ENCODE measurements at places on chromosomes 5 and 9. TPM values are rescaled to one million over a fixed set of nuclear protein-coding genes. Genes with fewer than 3 reads are reported as not detected.

- DNase-seq, result no peak
Observed at GRCh38 chr9:71295928-71296327, 174.5 kb upstream of the TRPM3 start.

- no peak for DNase-seq
Observed at GRCh38 chr5:548256-548655, 24.0 kb upstream of the SLC9A3 start.

GRCh38 chr9:38022995-38023394 is 46.0 kb downstream of the SHB start:
- DNase-seq, result no peak

Gene ACOT12
- total RNA-seq, result not detected

DNA sequence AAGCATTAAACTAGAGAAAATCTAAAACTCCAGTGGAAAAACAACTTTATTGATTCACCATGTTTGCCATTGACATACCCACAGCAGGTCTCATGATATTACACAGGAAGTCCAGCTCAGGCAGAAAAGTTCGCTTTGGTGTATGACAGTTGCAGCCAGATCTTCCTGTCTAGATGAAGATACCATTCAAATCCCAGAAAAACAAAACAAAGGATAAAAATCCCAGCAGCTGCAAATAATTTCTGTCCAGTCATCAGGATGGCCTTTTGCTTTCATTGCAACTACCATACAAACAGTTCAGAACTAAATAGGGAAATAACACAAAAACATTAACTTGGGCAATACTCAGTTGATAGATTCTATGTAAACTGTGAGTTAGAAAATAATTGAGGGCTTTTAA is 136.0 kb upstream of the NREP start:
- DNase-seq, result no peak

Gene SMIM33
- 0.37 TPM for total RNA-seq

- DNase-seq, result no peak
Observed at GRCh38 chr5:172939611-172940267, 19.5 kb upstream of the RPL26L1 start.

Gene FAM221B
- not detected for total RNA-seq

Gene TXNDC8
- total RNA-seq, result not detected

- DNase-seq, result no peak
Observed at GRCh38 chr9:97059626-97060025, 20.7 kb upstream of the CTSV start.

- no peak for DNase-seq
Observed at GRCh38 chr9:99103901-99104458, 933 bp upstream of the TGFBR1 start.

DNA sequence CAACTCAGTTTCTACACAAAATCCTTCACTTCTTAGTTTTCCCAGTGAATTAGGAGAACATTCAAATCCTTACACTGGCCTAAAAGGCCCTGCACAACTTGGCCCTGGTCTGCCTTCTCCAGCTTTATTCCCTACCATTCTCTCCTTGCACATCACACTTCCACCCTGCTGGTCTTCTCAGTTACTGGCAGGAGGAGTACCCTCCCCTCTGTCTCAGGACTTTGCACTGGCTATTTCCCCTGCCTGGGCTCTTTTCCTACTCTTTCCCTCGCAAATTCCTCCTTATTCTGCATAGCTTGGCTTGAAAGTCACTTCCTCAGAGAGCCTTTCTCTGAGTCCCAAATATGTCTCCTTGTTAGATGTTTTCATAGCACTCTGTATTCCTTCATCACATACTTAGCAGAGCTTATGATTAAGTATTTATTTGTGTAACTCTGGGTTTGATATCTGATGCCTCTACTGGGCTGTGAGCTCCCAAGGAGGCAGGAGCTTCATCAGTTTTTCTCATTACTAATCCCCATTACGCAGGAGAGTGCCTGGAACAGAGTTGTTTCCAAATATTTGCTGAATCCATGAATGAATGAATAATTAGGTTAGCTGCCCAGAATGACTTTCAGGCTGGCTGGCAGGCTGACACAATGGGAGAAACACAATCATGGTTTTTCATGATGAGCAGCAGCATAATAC is 159.8 kb upstream of the KLF9 start:
- DNase-seq, result no peak

GRCh38 chr9:21317956-21318923 is 13.1 kb upstream of the IFNA5 start:
- DNase-seq, result peak; percentile 77

DNA sequence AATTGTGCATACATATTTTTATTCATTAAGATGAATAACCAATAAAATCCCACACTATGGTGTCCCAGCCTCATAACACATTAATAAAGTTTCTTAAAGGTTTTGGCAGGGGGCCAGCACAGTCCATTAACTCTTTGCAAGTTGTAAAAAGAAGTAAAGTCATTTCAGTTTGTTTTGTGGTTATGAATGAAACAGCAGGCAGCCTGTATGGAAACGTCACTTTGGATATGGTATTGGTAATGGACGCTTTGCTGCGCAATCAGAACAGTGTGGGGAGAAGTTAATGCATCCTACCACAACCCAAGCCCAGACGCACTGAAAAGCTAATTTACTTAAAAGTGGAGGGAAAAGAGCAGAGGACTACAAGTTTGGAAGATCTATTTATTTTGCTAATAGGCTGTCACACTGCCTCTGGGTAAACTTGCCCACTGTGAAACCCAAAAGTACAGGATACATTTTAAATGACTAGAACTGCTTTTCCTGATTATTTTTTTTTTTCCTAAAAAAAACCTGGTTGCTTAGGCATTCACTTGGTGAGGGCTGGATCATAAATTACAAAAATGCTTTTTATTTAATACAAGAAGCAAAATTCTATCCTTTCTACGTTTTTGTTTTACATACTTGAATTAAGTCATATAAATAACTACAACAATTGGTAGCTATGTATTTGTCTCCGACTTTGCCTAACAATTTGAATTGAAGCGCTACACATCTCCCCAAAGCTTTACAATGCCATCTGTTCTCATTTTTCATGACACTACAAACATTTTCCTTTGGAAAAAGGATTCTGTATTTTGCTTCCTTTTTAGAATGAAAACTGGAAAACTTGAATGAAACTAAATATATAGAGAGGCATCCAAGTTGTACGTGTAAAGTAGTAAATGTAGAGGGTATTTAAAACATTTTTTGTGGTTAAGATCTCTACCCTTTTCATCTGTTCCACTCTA is 104.3 kb downstream of the NFIB start:
- no peak for DNase-seq

Gene LCNL1
- not detected for total RNA-seq

Gene DMGDH
- total RNA-seq, result not detected

GRCh38 chr9:116234081-116234480 is 80.5 kb downstream of the PAPPA start:
- DNase-seq, result no peak

GRCh38 chr5:18394443-18394804 is 760.2 kb downstream of the TAF11L14 start:
- no peak for DNase-seq

DNA sequence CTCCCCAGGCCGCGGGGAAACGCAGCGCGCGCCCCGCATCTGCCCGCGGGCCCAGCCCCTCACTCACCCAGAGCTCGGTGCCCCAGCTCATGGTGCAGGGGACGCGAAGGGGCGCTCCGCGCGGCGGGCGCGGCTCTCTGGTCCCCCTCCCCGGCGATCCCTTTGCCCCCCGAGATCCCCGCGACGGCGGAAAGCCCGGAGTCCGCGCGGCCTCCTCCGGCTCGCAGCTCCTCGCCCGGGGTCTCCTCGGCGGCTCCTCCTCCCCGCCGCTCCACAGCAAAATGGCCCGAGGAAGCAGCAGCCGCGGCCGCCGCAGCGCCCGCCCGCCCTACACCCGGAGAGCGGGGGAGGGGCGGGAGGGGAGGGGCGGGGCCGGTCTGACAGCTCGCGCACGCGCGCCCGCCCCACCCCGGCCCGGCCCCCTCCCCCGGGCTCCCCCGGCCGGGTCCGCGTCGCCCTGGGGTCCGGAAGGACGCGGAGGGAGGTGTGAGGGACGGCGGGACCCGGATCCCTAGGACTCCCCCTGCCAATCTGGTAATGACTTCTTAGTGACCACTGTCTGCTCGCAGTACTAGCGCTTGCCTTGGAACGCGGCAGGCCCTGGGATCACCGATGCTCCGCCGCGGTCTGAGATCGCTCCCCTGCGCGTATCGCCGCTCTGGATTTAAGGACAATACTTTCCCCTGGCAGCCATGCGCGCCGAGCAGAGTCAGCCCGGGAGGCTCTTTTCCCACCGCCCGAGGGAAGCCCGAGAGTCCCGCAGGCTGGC is at the start of gene FNBP1:
FNBP1 (minus strand) TSS at position 305 of the 769 bp plus-strand sequence; CDS start at position 91, 214 bp downstream.
- DNase-seq, result peak; percentile 94

DNA sequence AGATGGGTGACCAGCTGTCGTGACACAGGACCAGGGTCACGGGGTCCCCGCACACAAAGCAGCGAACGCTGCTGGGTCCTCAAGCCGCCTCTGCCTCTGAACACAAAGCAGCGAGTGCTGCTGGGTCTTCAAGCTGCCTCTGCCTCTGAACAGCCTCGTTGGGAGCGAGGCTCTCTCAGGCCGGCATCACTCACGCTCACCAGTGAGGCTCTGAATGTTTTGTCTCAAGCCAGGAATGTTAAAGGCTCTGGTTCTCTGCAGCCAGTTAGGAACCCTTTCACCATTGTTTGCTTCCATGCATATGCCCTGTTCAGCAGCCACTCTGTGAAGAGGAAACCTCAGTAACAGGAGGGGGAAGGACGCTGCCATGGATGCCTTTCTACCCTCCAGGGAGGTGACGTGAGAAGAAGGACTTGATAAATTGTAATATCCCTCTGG is 82.7 kb upstream of the TAF11L2 start:
- no peak for DNase-seq

Gene ENTREP1
- total RNA-seq, result not detected

GRCh38 chr5:76953551-76954382 is 922 bp downstream of the CRHBP start:
- DNase-seq, result no peak

Gene TMEM245
- 26.7 TPM for total RNA-seq

GRCh38 chr5:2900360-2900759 is 148.9 kb upstream of the IRX2 start:
- no peak for DNase-seq

DNA sequence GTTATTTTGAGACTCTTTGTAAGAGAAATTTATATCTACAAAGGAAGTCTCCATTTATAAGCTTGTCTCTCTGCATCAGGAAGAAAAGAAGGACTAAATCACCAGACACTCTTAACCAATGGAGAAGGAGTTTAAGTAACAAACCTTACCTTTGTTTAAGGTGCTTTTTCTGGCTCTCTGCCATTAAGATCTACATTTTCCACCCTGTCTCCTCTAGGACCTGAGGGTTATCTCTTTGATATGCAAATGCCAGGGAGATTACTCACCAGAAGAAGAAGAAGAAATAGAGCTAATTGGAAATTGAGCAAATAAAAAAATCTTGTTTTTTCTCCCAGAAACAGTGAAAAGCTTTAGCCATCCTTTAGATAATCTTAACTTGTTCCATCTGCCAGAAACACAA is 60.9 kb downstream of the CDKN2A start:
- no peak for DNase-seq

Gene ZCCHC10
- 36.0 TPM for total RNA-seq

- DNase-seq, result no peak
Observed at GRCh38 chr9:108547411-108548135, 308.2 kb downstream of the ACTL7B start.

GRCh38 chr9:89853931-89854330 is 249.1 kb downstream of the GADD45G start:
- DNase-seq, result no peak

Gene ADAMTS12
- total RNA-seq, result not detected

GRCh38 chr9:96040591-96041461 is 165.3 kb downstream of the ERCC6L2 start:
- DNase-seq, result no peak

DNA sequence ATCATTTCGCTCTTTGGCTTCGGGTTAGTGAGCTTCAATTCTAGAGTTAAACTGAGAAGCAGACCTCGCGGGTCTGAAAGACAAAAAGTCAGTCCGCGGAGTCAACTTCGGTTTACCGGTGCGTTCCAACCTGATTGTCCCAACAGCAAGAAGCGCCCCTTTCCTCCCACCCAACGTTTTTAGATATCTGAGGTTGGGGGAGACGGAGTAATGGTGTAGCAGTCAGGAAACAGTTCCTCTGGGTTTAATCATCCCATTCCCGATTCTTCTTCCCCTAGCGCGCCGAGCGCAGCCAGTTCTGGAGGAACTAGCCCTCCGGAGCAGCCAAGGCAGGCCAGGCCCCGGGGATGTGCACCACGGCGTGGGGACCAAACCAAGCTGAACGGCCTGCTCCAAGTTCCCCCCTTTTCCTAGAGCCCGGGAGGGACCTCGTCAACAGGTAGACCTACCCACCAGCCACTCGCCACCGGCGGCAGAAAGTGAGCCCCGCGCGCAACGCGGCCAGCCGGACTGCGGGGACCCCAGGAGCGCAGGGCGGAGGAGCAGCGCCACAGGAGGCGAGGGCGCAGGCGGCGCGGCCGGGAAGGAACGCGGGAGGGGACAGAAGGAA is 622 bp upstream of the ISL1 start:
- no peak for DNase-seq

Gene DCTN3
- total RNA-seq, result 57.0 TPM

DNA sequence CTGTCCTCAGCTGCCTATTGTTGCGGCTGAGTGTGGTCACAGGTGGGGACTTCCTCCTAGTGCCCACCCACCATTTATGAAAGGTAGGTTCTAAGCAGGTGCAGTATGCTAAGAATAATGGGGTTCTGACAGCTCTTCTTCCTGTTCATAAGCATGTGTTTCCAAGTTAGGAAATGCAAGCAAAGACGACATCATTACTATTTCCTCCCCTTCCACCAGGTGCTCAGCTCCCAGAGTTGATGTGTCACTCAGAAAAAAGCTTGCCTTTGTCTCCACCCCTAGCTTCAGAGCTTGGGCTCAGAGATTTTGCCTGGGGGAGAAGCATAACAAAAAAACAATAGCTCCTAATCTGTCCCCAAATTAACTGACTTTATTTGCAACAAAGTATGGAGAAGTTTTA is 1076.7 kb downstream of the NR2F1-AS1 start:
- DNase-seq, result no peak

DNA sequence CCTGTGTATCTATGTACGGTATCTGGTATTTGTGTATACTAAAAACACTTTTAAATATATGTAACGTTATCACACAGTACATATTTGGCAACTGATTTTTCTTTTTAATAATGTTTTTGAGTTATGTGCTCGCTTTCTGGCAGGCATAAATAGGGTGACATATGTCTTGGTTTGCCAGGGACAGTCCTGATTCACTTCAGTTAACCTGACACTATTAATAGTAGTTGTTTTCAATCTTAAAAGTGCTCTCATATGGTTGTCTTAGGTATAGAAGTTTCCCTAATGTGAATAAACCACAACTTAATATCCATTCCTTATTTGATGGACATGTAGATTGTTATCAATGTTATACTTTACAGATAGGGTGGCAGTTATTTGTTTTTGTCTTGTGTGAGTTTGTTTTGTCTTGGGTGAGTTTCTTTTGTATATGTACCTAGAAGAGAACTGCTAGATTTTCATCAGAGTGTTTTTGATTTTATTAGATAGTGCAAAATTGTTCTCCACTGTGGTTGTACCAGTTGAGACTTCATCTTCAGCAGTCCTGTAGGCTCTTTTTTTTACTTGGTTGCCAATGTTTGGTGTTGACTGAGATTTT is 7.9 kb downstream of the G3BP1 start:
- DNase-seq, result no peak

Gene SARDH
- total RNA-seq, result 0.54 TPM

Measured in activated CD4-positive, alpha-beta T cell treated with anti-CD3 and anti-CD28 coated beads, Interleukin-2, amount 10 ng/mL, durations not matched to agents 24 days and 14 days (primary cell).